ENCODE measurements at places on chromosomes 3 and 15.
A peak's percentile ranks its signal among the peaks of the same experiment; 100 is the strongest.

DNA sequence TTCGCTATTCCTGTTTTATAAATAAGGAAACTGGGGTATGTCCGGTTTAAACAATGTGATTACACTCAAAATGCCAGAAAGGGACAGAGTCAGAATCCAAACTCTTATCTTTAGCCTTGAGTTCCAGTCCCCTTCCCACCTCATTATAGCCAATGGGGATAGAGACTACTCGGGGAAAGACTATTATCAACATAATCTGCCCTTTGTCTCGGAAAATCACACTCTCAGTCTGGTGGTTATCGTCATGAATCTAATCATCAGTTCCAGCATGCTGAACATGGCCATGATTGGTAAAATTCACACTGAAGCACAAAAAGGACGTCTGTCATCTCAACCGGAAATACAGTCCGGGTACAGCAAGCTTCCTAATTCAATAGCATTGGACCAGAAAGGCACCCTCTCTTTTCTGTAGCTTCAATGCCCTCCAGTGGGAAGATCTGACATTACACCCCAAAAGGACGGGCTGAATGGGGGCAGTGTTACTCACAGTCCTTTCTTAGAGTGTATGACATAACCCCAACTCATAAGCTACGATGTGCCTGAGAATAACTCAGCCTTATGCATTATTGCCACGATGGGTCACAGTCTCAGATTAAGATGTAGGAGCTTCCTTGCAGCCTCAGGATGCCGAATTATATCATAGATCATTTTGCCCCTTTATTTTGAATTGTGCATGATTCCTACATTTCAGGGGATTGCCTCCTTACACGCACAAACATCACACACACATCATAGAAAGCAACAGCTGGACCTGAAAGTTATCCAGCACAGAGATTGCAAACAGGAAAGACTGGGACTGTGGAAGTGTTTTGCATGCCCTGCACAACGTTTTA is 390.4 kb upstream of the LMCD1 start:
- DNase-seq: peak; percentile 80

DNA sequence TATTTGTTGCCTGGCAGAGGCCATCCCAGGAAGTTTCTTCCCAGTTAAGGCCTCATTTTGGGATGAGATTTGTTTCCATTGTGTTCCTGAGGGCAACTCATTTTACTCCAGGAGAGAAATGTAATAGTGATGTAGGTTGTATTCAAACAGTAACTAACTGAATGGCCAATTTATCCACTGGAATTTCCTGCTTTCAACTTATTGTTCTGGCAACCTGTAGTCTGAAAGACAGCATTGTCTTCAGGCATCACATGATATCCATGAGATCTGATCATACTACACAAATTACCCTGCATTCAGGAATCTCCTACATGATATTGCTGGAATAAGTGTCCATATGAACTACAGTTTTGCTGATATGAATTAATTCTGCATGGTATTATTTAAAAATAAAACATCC is 79.5 kb upstream of the FGF7 start:
- DNase-seq: no peak

DNA sequence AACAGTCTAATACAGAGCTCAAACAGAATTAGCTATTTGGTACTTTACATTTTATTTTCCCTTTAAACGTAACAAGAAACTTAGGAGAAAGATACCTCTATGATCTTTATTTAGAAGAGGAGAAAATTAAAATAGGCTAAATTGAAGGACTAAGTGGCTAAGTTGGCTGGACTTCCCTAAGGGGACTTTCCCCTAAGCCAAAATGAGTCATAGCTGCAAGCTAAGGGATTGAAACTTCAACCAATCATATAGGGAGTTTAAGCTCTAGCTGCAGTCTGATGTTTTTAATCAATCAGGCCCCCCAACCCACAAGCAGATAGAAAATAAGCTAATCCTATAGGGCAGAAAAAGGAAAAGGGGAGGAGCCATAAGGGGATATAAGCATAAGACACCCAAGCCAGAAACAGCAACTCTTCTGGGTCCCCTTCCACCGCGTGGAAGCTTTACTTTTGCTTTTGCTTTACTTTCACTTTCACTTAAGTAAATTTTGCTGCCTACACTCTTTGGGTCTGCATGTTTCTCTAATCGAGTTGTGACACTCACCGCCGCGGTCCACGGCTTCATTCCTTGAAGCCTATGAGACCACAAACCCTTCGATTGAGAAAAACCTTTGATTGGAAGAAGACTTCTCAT is 1108.5 kb upstream of the EPHA6 start:
- DNase-seq: no peak

GRCh38 chr3:196162679-196163078 is 48.5 kb downstream of the ZDHHC19 start:
- DNase-seq: no peak

- DNase-seq: peak; percentile 54
Observed at GRCh38 chr3:32421991-32422859, 30.6 kb downstream of the CMTM7 start.

DNA sequence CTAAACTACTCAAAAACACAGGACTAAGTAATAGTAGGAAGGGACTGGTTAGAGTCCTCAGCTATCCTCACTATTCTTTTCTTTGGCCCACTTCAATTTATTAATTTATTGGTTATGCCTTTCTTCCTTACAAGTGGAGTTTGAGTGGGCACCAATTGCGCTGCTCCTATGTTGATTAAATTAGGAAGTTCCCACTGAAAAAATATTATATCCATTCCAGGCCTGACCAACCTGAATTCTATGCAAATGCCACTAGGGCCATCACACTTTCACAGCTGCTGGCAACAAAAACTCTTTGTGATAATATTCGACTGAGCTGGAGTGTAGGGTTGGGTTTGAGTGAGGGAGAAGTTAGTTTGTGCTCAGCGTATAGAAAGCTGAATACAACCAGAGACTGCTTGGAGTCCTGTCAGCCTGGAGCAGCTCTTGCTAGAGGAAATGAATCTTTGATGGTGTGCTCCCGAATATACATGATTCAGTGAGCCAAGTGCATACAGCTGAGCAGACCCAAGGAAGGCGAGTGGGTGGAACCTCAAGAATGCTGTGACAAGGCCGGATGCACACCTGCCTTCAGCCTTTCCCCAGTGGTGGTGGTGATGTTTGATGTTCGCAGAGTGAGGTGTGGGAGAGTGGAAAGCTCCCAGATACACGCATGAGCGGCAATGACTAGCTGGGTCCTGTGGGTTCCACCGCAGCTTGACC is 1.5 kb downstream of the ARHGEF3 start:
- no peak for DNase-seq

GRCh38 chr15:41493902-41494189 is 172 bp downstream of the ITPKA start:
- no peak for DNase-seq

DNA sequence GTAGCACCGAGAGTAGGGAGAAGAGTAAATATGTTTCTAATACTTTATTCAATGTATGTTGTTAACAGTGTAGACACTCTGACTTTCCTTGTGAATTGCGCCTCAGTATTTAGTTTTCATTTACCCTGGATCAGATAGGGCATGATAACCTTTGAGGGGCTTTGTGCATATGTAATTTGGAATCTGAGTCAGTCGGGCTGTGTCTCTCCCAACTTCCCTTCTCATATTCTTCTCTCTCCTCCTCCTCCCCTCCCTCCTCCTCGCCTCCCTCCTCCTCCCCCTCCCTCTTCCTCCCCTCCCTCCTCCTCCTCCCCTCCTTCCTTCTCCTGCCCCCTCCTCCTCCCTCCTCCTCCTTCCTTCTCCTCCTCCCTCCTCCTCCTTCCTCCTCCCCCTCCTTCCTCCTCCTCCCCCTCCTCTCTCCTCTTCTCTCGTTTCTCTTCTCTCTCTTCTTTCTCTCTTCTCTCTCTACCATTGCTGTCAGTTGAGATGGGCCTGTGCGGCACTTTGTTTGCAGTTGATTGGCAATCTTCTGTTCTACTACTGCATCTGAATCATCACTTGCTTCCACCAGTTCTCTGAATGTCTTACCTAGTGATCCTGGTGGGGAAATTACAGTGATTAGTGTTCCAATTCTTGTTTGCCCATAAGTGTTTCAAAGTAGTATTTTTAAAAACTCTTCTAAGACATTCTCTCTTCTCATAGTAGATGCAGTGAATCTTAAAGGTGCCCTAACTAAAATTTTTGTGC is 162.3 kb downstream of the PGPEP1L start:
- no peak for DNase-seq

- peak; percentile 46 for DNase-seq
Observed at GRCh38 chr15:39362821-39363561, 217.9 kb upstream of the THBS1 start.

- DNase-seq: no peak
Observed at GRCh38 chr3:52809662-52810377, 15.2 kb downstream of the ITIH3 start.

DNA sequence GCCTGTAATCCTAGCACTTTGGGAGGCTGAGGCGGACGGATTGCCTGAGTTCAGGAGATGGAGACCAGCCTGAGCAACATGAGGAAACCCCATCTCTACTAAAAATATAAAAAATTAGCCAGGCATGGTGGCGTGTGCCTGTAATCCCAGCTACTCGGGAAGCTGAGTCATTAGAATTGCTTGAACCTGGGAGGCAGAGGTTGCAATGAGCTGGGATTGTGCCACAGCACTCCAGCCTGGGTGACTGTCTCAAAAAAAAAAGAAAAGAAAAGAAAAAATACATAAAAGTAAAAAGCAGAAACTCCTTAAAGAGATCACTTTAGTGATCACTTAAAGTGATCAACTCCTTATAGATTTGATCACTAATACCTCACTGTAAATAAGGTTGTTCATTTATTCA is 78.0 kb downstream of the GMPS start:
- no peak for DNase-seq

GRCh38 chr3:120263792-120264191 is 21.2 kb downstream of the GPR156 start:
- DNase-seq: no peak

DNA sequence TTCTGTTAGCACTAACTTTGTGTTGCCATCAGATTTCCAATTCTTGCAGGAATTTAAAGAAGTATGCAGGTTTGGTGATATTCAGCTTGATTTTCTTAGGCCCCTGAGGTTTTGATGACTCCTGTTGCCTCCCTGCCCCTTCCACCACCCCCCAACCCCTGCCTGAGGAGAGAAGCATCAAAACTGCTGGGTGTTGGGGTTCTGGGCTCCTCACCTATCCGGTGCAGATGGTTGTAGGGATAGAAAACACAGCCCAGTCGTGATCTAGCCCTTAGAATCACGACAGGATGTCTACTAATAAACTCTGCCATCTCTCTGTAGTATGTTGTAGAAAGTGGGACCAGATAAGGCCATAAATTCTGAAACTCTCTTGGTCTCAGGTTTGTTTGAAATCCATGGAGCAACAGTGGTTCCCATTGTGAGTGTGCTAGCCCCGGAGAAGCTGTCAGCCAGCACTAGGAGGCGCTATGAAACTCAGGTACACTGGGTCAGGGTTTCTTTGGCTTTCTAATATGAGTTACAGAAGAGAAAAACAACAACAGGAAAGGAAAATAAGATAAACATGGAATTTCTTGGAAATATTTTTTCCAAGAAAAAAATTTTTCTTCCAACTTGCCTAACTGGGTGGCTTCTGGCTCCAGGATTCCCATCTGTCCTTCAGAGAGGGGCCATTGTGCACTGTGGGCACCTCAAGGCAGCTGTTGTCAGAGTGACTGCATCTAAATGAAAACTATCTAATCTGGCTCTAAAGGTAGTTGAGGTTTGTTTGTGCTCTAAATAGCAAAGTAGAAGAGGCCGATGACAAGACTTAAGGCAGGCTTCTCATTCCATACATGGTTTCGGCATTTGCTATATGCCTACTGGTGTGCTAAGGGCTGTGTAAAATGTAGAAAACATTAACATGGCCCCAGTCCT is 8.7 kb downstream of the SRP14 start:
- no peak for DNase-seq

GRCh38 chr3:60932643-60933042 is 318.6 kb downstream of the FHIT start:
- DNase-seq: no peak

- no peak for DNase-seq
Observed at GRCh38 chr3:126931806-126932187, 51.1 kb upstream of the PLXNA1 start.

DNA sequence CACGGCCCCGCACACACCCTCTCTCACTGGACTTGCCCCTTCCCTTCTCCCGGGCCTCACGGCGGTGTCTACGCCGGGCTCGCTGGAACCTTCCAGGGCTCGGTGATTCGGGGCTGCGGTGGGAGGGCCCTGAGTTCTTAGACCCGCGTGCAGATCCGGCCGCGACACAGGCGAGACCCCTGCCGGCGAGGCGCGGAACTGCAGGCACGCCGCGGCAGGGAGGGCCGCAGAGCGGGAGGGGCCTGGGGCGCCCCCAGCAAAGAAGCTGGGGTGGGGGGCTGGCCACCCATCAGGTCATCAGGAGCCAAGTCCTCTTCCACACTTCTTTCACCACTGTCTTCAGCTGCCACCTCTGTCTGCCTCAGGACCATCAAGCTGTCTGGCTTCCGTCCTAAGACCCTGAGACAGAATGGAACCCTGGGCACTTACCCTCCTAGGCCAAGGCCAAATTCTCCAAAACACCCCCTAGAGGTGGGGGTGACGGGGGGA is 164.5 kb downstream of the XXYLT1 start:
- DNase-seq: peak; percentile 47

DNA sequence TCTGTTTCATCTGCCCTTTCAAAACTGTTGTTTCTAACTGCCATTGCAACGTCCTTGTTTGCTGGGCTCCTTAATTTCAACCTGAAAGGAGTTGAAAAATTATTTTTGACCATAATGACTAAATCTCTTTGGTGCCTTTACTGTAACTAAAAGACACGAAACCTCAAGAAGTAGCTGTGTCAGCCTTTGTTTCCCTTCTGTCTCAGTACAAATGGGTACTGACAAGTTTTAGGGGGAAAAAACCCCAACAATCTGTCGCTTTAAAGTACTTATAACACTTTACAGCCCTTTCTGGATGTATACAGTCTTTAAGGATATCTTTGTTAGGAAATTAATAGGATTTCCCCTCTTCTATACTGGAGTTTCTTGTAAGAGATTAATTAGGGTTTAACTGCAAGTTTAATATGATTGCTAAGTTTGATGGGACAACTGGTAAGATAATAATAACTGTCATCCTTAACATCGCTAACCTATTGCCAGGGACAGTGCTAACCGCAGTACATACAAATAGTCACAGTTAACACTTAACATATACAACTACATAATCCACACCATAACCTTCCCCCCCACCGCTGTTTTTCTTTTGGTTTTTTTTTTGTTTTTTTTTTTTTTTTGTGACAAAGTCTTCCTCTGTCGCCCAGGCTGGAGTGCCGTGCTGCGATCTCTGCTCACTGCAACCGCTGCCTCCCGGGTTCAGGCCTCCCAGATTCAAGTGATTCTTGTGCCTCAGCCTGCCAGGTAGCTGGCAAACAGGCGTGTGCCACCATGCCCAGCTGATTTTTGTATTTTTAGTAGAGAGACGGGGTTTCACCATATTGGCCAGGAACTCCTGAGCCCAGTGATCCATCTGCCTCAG is 1.7 kb downstream of the GXYLT2 start:
- no peak for DNase-seq
